ENCODE measurements at places on chromosomes 11 and 22. TPM values are rescaled to one million over a fixed set of nuclear protein-coding genes. Genes with fewer than 3 reads are reported as not detected.

Gene C11orf97
- not detected for total RNA-seq

GRCh38 chr22:19878461-19879245 is 24.0 kb upstream of the GNB1L start:
- DNase-seq: peak; percentile 66

- no peak for DNase-seq
Observed at GRCh38 chr11:67486481-67487195, 3.8 kb downstream of the AIP start.

GRCh38 chr11:6094186-6094585 is 13.3 kb upstream of the OR56B4 start:
- DNase-seq: no peak

DNA sequence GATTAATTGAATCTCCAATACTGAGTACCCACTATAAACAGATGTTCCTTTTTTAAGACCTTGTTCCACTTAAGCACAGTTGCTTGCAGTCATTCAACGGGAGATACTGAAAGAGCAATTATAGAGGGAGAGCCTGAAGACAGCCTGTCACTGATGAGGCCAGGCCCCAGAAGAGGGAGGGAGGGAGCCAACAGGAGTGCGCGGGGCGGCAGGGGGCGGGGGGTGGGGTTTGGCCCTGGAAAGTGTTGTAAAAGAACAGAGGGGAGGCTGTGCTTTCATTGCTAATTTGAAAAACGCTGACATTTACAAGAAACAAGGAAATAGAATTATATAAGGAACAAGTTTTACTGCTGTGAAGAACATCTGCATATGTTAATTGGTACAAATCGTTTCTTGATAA is 53.1 kb downstream of the MAP6 start:
- DNase-seq: no peak

Measured in cardiac septum (tissue), 1 donor.